ENCODE measurements at places on chromosomes 6 and 20. TPM values are rescaled to one million over a fixed set of nuclear protein-coding genes. Genes with fewer than 3 reads are reported as not detected.

DNA sequence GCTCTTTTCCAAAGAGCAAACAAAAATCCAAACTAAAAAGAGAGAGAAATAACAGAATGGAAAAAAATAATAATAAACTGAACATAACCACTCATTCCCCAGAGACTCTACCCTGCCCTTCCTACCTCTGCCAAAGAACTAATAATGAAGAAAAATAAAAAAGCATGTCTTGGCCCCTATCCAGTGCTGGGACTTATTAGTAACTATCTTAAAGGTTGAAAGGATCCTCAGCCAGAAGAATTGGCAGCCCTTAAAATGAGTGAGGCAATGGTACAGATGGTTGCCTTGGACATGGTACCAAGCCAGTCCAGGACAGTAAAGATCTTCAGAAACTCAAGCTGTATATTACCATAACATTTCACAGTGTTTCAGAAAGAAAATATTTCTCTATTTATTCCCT is 279.3 kb downstream of the HACE1 start:
- DNase-seq: no peak

GRCh38 chr20:19427480-19427879 is 215.0 kb downstream of the SLC24A3 start:
- no peak for DNase-seq

GRCh38 chr20:52800734-52801627 is 171.2 kb upstream of the TSHZ2 start:
- no peak for DNase-seq

- DNase-seq: no peak
Measured at GRCh38 chr6:133157995-133158394, 83.2 kb upstream of the EYA4 start.

- DNase-seq: no peak
Measured at GRCh38 chr6:45808917-45809316, 206.7 kb downstream of the CLIC5 start.

- no peak for DNase-seq
Measured at GRCh38 chr6:32184084-32184640, at the start of gene AGER. Gene AGER, minus strand, starts transcription at chr6:32184253. Its CDS starts 31 bp downstream, at chr6:32184222.

The SNX21 gene
- 1.2 TPM for total RNA-seq

GRCh38 chr6:12456343-12456742 is 166.2 kb downstream of the EDN1 start:
- no peak for DNase-seq
